ENCODE measurements at places on chromosomes 13 and 19.

- DNase-seq: no peak
These were observed 515 bp upstream of the EFNA2 start for GRCh38 chr19:1284979-1285736.

- DNase-seq: no peak
These were observed 140.8 kb downstream of the SHISA2 start for GRCh38 chr13:25910991-25911419.

DNA sequence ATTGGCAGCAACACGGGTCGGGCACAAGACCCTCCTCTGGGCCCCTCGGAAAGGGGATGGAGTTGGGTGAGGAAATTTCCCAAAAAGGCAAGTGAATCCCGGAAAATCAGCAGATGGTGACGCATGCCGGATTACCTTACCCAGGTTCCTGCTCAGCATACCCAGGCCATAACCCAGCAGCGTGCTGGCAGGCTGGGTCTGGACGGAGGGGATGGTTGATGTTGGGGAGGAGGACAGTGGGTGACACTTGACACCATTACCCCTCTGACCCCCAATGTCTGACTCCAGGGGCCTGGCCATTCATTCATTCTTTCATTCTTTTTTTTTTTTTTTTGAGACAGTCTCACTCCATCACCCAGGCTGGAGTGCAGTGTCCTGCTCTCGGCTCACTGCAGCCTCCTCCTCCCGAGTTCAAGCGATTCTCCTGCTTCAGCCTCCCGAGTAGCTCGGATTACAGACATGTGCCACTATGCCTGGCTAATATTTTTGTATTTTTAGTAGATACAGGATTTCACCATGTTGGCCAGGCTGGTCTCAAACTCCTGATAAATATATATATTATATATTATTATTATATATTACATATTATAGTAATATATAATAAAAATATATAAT lies 799 bp downstream of the PVR start:
- no peak for DNase-seq

DNA sequence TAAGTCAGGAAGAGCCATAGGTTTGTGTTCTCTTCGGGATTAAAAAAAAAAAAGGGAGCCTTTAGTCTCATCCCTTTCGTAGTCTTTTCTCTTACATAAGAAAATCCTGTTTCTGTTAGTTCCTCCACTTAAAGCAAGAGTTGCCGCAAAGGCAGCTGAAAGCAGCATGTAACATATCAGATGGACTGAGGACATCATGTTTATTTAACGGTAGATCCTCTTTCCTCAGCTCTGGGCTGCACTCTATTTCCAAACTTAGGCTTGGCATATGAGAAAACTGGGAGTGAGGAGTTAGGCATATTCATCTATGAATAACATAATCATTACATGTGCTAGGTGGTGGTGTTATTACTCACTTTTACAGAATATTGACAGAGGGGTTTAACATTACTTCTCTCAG lies 391.2 kb downstream of the KLF12 start:
- DNase-seq: no peak

DNA sequence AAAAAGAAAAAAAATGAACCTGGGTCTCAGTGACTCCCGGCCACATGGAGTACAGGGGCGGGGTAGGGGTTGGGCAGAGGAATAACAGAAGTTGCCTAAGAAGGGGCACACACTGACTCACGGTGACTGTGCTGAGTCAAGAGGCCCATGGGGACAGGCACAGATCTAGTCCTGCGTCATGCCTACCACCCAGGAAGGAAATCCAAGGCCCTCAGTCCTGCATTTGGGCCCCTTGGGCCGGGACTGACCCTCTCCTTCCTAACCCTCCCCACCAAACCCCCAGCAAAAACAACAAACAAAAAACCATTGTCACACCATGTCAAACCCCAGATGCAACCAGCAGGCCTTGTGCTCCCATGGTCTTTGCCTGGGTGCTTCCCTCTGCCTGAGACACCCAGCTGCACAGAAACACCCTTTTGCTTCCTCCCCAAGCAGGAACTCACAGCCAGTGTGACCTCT lies 9.6 kb upstream of the NOTCH3 start:
- DNase-seq: no peak

- DNase-seq: no peak
These were observed 293.8 kb downstream of the FGF9 start for GRCh38 chr13:21964686-21965085.

GRCh38 chr19:7970716-7971448 lies 27.4 kb upstream of the TIMM44 start:
- no peak for DNase-seq

DNA sequence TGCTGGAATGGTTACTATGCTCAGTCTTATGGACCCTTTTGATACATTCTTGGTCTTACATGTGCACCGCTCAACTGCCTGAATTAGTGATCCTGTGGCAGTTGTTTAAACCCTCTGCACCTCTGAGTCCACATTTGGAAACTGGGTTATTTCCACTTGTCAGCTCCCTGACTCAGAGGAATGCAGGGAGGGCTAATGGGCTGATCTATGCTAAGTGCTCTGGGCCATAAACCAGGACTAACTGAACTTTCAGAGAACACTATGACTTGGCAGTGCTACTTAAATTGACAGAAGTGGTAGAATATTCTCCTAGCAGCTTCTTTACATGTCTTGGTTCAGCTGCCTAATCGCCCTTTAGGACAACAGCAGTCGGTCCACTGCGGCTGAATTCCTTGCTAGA lies 26.8 kb upstream of the MED4 start:
- no peak for DNase-seq

GRCh38 chr13:99396446-99396845 lies 89.2 kb upstream of the GPR183 start:
- DNase-seq: no peak

DNA sequence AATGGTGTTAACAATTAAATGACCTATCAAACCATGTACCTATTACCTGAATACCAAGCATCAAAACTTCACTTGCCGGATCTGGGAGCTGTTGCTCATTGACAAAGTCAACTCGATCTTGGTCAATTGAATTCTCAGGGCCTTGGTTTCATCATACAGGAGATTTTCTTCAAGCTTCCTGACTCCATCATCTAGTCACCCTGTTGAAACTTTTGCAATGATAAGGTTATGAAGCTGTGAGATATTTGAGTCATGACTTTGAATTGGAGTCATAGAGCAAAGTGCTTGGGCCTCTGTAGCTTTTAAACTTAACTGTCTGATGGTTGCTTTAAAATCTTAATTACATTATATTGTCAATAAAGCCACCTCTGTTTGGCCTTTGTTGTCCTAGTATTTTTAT lies 260.9 kb downstream of the COG6 start:
- DNase-seq: no peak

DNA sequence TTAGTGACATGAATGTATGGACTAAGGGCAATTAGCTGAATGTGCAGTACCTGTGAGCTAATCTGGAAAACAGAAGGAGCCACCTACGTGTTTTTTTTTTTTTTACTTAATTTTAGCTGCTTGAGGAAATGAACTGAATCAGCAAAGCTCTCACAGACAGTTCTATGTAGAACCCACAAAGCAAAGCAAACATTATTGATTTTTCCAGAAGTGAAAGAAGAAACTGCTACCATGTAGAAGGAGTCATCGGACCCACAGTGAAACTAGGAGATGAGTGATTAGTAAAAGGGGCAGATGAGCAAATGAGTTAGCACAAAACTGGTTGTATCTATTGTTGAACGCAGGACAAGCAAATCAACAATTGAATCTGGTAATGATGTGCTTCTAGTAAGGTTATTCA lies 94.1 kb upstream of the SLC7A1 start:
- DNase-seq: no peak

GRCh38 chr13:46496086-46496485 lies 56.9 kb upstream of the LRCH1 start:
- DNase-seq: no peak

GRCh38 chr19:6480848-6481415 lies 655 bp downstream of the DENND1C start:
- no peak for DNase-seq

- DNase-seq: no peak
These were observed 418.7 kb upstream of the NBEA start for GRCh38 chr13:34523406-34523805.

DNA sequence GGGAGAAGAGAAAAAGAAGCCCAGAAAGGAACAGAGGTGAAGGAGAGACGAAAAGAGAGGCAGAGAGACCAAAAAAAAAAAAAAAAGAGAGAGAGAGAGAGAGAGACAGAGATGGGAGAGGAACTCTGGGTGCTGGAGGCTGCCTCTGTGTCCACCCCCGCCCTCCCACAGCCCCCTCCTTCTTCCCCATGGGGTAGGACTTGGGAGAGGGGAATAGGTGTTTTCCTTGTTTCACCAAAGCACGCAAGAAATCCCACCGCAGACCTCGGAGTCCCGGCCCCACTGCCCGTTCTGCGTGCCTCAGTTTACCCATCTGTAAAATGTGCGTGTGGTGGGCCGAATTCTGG lies 4.9 kb downstream of the ONECUT3 start:
- DNase-seq: no peak

- DNase-seq: no peak
These were observed 21.9 kb downstream of the ATP11A start for GRCh38 chr13:112711528-112712265.

DNA sequence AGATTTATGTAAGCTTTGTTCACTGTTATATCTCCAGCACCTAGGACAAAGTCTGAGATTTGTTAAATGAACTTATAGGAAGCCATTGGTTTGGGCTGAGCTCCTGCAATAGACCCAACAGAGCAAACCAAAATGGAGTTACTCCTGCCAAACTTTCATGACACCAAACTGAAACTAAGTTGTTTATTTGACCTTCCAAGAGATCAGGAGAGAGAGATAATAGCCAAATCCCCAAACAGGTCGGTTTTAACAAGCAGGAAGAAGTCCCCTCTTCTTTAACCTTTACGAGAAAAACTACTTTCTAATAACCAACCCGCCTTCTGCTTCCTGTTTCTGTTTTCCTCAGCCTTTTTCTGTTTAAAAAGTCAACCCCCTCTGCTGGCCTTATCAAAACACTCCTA lies 54.9 kb upstream of the ATP12A start:
- no peak for DNase-seq

- DNase-seq: no peak
These were observed 542.7 kb downstream of the MYO16 start for GRCh38 chr13:109172136-109172535.

DNA sequence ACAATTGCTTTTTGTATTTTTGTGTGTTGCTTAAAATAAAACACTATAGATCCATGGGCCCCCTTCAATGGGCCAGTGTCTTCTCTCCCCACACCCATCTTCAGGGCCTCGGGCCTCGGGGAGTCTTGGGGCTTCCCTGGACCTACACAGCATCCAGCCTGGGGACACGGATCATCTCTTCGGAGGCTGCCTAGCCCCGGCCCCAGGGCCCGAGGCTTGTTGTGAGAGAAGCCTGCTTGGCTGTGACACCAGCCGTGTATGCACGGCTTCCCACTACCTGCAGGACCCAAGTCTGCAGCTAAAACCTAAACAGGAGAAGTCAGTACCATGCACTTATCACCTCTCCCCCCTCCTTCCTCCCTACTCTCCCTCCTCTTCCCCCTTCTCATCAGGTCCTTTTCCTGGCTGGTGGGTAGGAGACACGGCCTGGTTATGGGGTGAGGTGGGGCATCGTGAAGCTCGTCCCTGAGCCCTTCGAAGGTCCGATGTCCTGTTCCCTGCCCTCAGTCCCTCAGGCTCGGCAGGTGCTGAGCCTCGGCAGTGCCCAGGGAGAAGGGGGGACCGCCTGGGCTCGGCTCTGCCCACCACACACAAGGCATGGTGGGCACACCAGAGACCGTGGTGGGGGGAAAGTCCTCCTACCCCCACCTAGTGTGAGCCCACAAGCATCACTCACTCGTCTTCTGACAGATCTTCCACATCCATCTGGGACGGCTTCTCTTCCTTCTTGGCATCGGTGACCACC lies 9.5 kb downstream of the C13orf46 start:
- no peak for DNase-seq
